A549 treated with AZD2906 at 1 μM for 4 hours (cell line): ENCODE measurements at places on chromosomes 16 and 17. TPM values are rescaled to one million over a fixed set of nuclear protein-coding genes. Genes with fewer than 3 reads are reported as not detected.

The UNC45B gene
- not detected in 5 replicates for total RNA-seq

The SCGB1C2 gene
- total RNA-seq, result not detected in 5 replicates

The NAT9 gene
- 48.3 to 56.2 TPM (median 54.1 TPM) in 5 replicates for total RNA-seq

The DHRS11 gene
- 6.0 to 9.0 TPM (median 8.5 TPM) in 5 replicates for total RNA-seq

The CFAP97D1 gene
- 0.01 to 0.03 TPM (median 0.02 TPM) in 3 of 5 replicates, not detected in the others for total RNA-seq

The TSEN54 gene
- 25.9 to 44.4 TPM (median 42.7 TPM) in 5 replicates for total RNA-seq

The CCL1 gene
- not detected in 5 replicates for total RNA-seq

The MYLK3 gene
- 0.03 to 0.07 TPM (median 0.05 TPM) in 5 replicates for total RNA-seq

The LRRC37A gene
- total RNA-seq, result 0.80 to 1.2 TPM (median 0.94 TPM) in 5 replicates

The HSD3B7 gene
- total RNA-seq, result 13.5 to 17.0 TPM (median 14.5 TPM) in 5 replicates

The TMEM238L gene
- not detected in 5 replicates for total RNA-seq

The BMERB1 gene
- 74.9 to 95.1 TPM (median 79.8 TPM) in 5 replicates for total RNA-seq

The MYH8 gene
- not detected in 5 replicates for total RNA-seq

The TBX21 gene
- total RNA-seq, result 0.18 to 0.25 TPM (median 0.23 TPM) in 5 replicates

The PERCC1 gene
- total RNA-seq, result not detected in 5 replicates

The RNF222 gene
- not detected in 5 replicates for total RNA-seq

The METTL2A gene
- total RNA-seq, result 27.2 to 29.6 TPM (median 28.5 TPM) in 5 replicates
